ENCODE measurements at places on chromosomes 11 and 22.

DNA sequence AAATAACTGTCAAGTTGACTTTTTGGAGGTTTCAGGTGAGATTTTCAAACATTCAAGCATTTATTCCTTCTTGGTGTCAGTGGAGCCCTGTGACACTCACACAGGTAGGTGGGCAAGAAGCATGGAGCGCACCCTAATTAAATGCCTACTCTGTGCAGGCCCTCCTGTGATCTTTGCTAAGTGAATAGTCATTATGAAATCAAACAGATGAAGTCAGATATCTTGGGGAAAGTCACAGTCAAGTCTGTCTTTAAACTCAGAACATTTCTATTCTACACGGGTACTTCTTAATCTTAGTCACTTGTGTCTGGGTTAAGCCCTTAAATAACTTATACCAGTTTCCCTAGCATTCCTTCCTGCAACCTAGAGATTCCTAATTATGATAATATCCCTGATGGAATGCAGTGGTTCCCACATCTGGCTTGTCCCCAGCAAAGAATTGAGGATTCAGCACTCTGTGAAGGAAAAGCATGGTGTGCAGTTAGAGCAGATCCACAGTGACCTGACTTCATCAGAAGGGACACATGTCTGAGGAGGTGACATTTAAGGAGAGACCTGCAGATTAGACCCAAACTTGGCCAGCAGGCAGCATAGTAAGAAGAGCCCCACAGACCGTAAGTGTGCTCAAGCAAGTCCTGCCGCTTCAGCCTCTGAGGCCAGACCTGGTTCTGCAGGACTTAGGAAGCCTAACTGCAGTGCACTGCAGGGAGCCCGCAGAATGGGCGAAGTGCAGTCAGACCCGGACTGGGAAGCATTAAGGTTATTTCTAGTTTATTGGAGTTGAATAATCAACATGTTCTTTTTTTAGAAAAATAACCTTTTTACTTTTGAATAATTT is 85.3 kb upstream of the GAL start:
- no peak for DNase-seq

DNA sequence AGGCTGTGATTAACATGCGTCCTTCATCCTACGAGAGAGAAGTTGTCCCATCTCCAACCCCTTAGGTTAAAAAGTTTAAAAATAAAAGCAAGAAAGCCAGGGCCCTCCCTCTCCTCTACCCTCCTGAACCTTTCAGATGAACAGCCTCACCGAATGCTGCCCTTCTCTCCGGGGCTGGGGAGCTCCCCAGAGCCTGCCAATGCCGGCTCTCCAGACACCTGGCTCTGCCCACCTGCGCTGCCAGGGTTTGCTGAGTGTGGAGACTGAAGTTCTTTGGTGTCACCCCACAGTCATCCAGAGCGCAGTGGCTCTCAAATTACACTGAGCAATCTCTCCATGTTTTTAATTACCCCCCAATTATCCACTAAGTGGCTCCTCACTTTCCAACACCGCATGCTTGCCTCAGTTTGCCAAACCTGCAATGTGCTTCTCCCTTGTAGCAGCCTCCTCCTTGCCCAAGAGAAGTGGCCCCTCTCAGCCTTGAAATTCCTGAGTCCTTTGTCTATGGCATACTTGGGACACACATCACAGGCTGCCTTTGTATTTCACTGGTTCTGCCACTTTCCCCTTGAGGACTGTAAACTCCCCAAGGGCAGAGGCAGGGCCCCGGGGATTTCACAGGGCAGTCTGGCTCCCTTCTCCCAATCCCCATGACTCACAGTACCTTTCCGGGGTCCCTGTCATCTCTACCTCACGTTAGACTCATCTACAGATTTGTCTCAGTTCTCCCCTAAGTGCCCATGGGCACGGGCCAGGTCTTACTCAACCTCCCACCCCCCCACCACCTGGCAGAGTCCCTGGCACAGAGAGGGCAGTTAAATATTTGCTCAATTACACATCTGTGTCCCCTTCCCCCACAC is 2.0 kb downstream of the MYH9 start:
- DNase-seq = peak; percentile 72

DNA sequence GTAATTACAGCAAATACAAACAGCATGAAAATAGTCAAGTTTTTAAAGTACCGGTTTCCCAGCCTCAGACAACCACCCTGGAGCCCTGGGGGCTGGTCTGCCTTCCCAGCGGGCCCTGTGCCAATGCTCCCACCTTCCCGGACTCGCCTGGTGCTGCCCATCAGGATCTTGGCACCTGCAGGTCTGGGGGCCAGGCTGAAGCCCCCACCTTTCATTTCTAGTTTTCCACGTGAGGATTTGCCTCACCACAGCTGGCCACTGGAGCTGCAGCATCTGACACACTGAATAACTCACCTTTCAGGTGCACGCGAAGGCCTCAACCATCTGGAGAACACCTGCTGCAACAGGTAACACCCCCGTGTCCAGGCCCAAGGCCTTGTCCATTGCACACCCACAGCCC is 108.7 kb upstream of the THY1 start:
- no peak for DNase-seq

DNA sequence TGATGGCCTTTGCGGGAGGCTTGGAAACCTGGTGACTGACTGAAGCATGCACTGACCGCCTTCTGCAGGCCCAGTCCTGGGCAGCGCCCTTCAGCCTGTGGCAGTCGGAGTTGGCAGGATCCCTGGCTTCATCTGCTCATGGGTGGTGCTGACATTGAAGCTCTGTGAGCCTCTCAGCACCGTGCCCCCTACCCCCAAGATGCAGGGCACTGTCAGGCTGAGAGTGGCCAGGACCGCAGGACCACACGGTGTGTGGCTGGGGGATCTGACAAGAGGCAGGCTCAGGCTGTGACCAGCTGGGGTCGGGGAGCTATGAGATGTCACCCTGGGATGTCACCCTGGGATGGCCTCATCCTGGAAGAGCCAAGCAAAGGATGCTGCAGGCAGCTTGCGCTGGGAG is 32.7 kb downstream of the TBC1D22A start:
- peak; percentile 12 for DNase-seq

- DNase-seq = no peak
These were observed 577.8 kb downstream of the JRKL start for GRCh38 chr11:96967616-96968015.

GRCh38 chr11:95256321-95256779 is 25.3 kb upstream of the SESN3 start:
- no peak for DNase-seq

DNA sequence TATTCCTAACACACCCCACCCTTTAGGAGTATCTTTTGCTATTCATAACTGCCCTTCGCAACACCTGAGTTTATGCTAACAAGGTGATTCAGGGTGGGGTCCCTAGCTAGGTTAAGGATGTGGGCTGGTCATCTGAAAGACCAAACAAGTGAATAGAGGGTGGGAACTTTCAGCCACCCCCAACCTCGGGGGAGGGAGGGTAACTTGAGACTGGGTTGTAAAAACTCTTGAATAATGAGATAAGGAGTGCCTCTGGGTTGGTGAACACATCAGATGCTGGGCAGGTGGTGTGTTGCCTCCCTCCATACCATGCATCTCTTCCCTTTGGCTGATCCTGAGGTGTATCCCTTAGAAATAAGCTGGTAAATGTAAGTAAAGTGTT is 111.5 kb downstream of the SWAP70 start:
- no peak for DNase-seq

DNA sequence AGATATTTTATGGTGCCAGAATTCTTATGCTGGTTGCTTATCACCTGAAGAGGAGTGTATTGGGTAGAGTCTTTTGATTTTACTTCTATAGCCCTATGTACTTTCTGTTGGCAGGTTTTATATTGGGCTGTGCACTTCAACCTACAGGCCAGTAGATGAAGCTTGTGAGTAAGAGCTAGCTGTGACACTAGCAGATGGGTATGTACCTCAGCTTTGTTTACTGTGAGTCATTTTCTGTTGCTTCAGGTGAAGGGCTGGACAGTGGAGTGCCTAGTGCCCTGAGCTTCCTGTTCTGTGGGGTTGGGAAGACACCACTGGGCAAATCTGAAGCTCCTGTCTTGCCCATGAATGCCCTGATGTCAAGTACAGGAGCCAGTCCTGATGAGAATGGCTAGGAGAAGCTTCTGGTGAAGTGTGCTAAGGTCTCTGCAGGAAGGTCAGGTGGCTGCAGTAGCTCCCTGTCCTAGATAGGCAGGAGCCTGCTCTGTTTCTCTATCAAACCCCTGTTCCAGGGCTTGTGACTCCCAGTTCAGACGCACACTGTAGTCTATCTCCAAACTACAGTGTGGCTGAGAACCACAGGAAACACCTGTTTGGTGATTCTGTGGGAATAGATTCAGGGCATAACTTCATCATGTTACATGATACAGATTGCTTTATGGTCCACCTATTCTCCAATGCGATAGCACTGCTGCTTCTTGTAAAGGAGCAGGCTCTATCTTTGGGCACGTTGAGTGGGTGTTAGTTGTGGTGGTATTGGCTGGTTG is 755.7 kb downstream of the KCNA4 start:
- DNase-seq = no peak

DNA sequence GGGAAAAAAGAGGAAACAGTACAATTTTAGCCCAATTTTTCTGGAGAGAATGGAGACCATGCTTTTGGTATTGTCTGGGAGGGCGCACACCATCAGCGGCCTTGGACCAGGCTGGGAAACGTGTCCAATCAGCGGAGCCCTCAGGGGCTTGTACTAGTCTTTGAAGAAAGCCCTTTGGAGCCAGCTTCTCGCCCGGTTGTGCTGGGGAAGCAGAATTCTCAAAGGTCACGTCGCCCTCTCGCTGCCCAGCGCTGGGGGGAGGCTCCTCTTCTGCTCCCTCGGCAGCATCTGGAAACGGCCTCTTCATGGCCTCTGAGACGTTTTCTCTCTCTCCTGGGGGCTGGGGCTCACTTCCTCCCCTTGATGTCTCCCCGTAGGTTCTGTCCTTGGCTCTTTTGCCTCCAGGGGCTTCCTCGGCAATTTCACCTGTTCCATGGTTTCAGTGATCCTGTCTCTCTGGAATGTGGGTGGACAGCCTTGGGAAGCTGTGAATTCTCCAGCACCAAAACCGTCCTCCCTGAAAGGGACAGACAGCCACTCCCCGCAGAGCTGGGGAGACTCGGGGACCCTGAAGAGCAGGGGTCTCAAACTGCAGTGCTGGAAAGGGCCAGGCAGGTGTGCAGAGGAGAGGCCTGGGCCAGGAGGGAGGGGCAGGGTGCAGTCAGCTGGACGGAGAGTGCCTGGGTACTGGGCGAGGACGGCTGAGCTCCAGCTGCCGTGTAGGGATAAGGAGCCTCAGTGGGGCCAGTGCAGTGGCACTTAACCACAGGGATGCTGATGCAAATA is 80.2 kb downstream of the RPS6KA4 start:
- no peak for DNase-seq

- DNase-seq = no peak
These were observed 2314.9 kb downstream of the LRRC4C start for GRCh38 chr11:39144351-39145130.

DNA sequence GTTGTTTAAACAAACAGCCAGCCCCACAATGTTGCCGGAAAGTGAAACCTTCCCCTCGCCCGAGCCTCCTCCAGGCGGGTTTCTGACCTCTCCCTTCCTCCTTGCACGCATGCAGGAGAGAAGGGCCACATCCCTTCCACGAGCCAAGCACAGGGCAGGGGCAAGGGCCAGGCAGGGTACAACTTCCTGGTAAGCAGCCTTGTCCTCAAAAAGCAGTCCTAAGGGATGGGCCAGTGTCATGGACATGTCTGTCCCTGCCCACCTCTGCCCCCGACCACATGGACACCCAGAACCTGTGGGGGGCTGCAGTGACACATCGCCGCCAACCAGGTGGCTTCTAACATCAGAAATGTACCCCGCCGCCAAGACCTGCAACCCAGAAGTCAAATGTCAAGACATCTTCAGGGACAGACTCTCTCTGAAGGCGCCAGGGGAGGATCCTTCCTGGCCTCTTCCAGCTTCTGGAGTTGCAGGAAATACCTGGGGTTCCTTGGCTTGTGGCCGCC is 145.3 kb downstream of the CRYBB2 start:
- DNase-seq = no peak

DNA sequence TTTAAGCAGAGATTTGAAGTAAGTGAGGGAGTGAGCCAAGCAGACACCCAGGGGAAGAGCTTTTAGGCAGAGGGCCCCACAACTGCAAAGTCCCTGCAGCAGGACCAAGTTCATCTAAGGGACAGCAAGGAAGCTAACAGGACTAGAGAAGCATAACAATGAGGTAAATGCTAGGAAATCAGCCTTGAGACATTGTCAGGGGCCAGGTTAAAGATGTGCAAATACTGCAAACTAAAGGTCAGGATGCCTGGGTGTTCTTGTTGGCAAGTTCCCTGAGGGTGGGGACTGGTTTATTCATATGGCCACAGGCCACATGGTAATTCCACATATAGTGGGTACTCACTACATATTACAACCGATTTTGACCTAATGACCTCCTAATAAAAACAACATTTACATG is 399.2 kb upstream of the NARS2 start:
- DNase-seq = no peak

GRCh38 chr11:129840236-129840635 is 24.6 kb downstream of the TMEM45B start:
- no peak for DNase-seq

DNA sequence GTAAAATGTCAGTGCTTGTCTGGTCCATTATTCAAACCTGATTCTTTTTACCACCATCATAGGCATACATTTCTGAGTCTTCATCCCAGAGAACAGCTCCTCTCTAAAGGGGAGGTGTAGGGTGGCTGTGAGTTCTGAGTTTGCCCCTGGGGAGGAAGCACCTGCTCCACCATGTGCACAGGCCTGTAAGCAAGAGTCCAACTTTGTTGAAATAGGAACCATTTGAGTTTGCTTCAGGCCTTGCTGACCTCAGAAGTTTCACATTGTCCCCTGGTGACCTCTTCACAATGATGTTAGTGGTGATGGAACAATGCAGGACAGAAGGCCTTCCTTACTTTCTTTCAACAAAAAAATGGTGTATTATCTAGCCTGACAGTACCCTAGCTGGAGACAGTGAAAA is 54.6 kb upstream of the TOP3B start:
- no peak for DNase-seq

GRCh38 chr11:117381481-117382387 is 54.1 kb downstream of the CEP164 start:
- no peak for DNase-seq

DNA sequence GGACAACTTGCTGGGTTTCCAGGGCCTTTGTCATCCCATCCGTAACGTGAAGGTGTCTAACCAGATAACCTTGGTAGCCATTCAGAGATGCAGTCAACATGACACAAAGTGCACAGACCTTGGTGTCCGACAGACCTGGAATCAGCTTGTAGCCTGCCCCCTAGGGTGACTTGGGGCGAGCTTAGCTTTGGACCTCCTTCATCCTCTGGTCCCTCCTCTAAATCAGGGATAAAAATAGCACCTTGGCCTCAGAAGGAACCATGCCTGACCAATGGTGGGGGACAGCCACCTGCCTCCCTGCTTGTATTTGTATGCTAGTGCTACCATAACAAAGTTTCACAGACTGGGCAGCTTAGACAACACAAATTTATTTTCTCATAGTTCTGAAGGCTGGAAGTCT is 3.7 kb downstream of the SNRPD3 start:
- no peak for DNase-seq
